MCF 10A (cell line): ENCODE measurements at places on chromosomes 13 and 19. TPM values are rescaled to one million over a fixed set of nuclear protein-coding genes. Genes with fewer than 3 reads are reported as not detected.

GRCh38 chr19:46898731-46899130 lies 37.9 kb downstream of the ARHGAP35 start:
- H3K36me3 ChIP-seq = peaks cover 7% of the 10 kb centered on the region
- peak overlapping the region; percentile 4 for H3K27ac ChIP-seq
- peak overlapping the region; percentile 3 for H3K4me3 ChIP-seq
- H3K4me1 ChIP-seq = peaks cover 48% of the 10 kb centered on the region

GRCh38 chr13:50244355-50244712 lies 229.1 kb downstream of the KCNRG start:
- H3K4me1 ChIP-seq = peaks cover 18% of the 10 kb centered on the region
- no peaks in the 10 kb centered on the region for H3K36me3 ChIP-seq
- H3K4me3 ChIP-seq = no peak overlapping the region
- DNase-seq = no peak
- H3K27me3 ChIP-seq = no peaks in the 10 kb centered on the region

- H3K36me3 ChIP-seq = no peaks in the 10 kb centered on the region
- H3K27ac ChIP-seq = peak overlapping the region; percentile 35
- peaks cover 27% of the 10 kb centered on the region for H3K4me1 ChIP-seq
- no peaks in the 10 kb centered on the region for H3K27me3 ChIP-seq
- peak; percentile 90 for DNase-seq
Observed at GRCh38 chr13:27130979-27131623, 40.5 kb downstream of the USP12 start.

DNA sequence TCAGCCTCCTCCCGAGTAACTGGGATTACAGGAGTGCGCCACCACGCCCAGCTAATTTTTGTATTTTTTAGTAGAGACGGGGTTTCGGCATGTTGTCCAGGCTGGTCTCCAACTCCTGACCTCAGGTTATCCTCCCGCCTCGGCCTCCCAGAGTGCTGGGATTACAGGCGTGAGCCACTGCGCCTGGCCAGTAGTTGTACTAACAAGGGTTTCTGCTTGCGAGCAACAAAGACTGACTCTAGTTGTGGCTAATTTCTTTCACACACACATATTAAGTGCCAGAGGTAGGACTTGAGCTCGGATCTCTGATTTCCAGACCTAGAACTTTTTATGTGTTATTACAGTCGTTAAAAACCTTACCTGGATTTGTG lies 635 bp upstream of the PCCA start:
- no peak for DNase-seq
- H3K27me3 ChIP-seq = no peaks in the 10 kb centered on the region
- H3K27ac ChIP-seq = no peak overlapping the region
- H3K36me3 ChIP-seq = peaks cover 12% of the 10 kb centered on the region
- peak overlapping the region; percentile 84 for H3K4me3 ChIP-seq

DNA sequence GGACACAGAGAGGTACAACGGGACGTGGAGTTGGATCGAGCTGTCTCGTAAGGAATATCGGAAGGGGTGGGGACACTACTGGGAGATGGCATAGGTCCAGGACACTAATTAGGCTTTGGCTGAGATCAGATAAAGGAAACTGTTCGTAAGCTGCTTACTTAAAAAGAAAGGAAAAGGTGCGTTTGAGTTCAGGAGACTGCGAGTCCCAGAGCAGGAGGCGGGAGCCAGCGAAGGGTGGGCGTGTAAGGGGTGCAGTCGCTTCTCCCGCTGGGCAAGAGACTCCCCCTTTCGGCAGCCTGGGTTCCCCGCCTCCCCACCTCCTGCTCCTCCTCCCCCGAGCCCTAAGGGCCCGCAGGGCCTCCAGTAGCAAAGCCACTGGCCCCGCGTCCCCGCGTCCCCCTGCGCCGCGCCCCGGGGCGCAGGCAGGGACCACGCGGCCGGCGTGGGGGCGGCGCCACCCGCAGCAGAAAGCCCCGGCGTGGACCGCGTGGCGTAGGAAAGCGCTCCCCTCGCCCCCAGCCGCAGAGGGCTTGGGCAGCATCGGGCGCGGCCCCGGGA lies 547 bp downstream of the ABCC4 start:
- peak; percentile 38 for DNase-seq
- peaks cover 10% of the 10 kb centered on the region for H3K4me1 ChIP-seq
- peak overlapping the region; percentile 75 for H3K4me3 ChIP-seq
- H3K36me3 ChIP-seq = no peaks in the 10 kb centered on the region
- H3K27ac ChIP-seq = peak overlapping the region; percentile 41
- H3K27me3 ChIP-seq = no peaks in the 10 kb centered on the region

- no peak overlapping the region for H3K4me3 ChIP-seq
- no peaks in the 10 kb centered on the region for H3K4me1 ChIP-seq
- H3K27me3 ChIP-seq = no peaks in the 10 kb centered on the region
- DNase-seq = no peak
- no peak overlapping the region for H3K27ac ChIP-seq
Observed at GRCh38 chr19:38046254-38047048, 139.4 kb downstream of the SIPA1L3 start.

DNA sequence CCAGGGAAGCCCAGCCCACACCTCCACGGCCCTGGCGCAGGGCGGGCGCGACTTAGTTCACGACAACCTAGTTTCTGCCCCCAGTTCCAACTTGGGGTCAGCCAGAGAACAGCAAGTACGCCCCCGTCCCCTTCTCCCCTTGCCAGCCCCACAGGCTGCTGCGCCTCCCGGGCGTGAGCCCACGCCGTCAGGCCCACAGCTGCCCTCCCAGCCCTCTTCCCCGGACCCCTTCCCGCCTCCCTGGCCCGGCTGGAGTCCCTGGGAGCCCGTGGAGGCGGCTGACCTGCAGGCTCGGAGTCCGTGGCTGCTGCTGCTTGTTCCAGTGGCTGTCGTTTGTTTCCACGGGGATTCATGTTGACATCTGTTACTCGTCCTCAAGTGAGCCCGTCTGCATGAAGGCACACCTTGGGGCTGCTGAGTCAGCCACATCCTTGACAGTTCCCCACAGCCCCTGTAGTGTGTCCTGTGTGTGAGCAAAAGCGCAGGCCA lies 86.0 kb downstream of the ATP11A start:
- no peaks in the 10 kb centered on the region for H3K27me3 ChIP-seq
- no peaks in the 10 kb centered on the region for H3K36me3 ChIP-seq
- no peak overlapping the region for H3K4me3 ChIP-seq
- no peaks in the 10 kb centered on the region for H3K4me1 ChIP-seq
- no peak overlapping the region for H3K27ac ChIP-seq

DNA sequence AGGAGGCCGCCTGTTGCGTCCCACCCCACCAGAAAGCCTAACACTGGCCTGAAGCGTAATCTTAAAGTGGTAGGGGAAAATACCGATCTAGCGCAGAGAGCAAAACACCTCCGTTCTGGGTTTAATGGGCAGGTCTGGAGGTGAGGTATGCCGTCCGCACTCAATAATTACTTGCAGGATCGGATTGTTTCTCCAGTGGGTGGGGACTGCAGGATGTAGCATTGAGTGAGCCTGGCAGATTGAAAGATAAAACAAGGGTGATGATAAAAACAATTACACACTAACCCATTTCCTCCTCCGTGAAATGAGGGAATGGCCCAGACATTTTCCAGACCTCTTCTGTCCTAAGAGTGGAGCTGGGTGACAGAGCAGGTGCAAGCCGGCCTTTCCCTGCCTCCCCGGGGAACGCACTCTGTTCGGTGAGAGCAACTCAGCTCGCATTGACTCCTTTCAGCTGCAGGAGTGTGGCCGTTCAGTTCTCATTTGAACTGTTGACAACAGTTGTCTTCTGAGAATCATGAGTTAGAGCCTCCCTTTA lies 110.2 kb upstream of the DOCK9 start:
- no peak for DNase-seq
- H3K27me3 ChIP-seq = no peaks in the 10 kb centered on the region
- peak overlapping the region; percentile 98 for H3K4me3 ChIP-seq
- H3K27ac ChIP-seq = peak overlapping the region; percentile 85

- no peak overlapping the region for H3K27ac ChIP-seq
- H3K36me3 ChIP-seq = peaks cover 50% of the 10 kb centered on the region
- no peaks in the 10 kb centered on the region for H3K27me3 ChIP-seq
Observed at GRCh38 chr13:98821372-98822224, 69.1 kb upstream of the SLC15A1 start.

DNA sequence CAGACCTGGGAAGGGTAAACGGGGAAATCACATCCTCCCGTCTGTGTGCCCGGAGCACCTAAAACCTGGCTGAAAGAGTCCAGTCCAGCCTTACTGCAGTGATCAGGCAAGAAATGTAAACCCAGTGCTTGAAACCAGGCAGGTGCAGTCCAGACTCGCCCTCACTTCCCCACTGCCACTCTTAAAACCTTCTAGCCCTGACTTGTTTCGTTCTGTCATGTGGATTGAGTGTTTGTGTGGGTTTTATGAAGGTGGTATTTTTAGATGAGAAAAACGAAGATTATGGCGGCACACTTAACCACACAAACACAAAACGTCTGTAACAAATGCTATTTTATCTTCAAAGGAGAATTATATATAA lies 839 bp upstream of the CKAP2 start:
- no peaks in the 10 kb centered on the region for H3K27me3 ChIP-seq
- H3K4me1 ChIP-seq = peaks cover 12% of the 10 kb centered on the region
- peak overlapping the region; percentile 87 for H3K4me3 ChIP-seq
- H3K36me3 ChIP-seq = peaks cover 10% of the 10 kb centered on the region

DNA sequence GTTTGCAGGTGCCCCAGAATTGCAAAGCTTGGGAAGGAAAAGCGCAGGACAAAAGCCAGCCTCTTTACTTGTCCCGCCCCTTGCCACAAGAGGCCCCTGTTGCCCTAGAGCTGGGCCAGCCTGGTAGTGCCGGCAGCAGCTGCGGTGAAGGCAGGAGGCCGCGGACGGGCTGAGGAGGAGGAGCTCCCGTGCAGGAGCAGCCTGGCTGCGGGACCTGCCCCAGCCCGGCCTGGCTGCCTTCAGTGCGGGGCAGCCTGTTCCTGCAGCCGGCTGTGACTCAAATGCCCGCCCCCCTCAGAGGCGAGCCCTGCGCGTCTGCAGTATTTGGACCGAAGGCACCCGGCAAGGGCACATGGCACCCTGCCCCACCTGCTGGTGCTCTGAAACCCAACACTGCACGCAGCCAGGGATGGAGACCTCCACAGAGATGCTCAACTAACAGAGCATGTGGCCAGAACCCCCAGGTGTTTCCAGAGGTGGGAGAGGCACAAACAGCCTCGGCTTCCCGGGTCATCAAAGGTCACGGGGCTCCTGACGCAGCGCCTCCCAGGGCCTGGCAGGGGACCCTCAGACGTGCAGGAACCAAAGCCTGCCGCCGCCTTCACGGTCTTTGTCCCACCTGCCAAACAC lies 29.7 kb downstream of the NAXD start:
- H3K4me3 ChIP-seq = no peak overlapping the region
- no peak for DNase-seq
- no peaks in the 10 kb centered on the region for H3K27me3 ChIP-seq
- no peak overlapping the region for H3K27ac ChIP-seq

DNA sequence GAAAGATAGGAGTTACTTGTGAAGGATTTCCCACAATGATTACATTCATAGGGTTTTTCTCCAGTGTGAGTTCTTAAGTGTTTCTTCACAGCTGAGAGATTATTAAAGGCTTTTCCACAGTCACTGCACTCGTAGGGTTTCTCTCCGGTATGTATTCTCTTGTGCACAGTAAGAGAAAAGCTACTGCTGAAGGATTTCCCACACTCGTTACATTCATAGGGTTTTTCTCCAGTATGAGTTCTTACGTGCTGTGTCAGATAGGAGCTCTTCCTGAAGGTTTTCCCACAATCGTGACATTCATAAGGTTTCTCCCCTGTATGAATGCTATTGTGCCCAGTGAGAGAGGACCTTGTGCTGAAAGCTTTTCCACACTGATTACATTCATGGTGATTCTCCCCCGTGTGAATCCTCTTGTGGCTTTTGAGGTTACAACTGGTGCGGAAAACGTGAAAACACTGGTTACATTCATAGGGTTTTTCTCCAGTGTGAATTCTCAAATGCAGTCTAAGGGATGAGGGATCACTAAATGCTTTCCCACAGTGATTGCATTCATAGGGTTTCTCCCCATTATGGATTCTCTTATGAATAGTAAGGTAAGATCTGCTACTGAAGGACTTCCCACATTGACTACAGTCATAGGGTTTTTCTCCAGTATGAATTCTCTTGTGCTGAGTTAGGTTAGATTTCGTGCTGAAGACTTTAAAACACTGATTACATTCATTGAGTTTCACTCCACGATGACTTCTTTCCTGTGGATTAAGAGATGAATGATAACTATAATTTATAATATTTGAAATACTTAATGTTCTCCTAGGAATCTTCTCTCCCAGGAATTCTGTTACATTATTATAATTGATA lies 20.6 kb downstream of the ZNF558 start:
- H3K4me1 ChIP-seq = no peaks in the 10 kb centered on the region
- peaks cover 79% of the 10 kb centered on the region for H3K36me3 ChIP-seq
- DNase-seq = peak; percentile 7

DNA sequence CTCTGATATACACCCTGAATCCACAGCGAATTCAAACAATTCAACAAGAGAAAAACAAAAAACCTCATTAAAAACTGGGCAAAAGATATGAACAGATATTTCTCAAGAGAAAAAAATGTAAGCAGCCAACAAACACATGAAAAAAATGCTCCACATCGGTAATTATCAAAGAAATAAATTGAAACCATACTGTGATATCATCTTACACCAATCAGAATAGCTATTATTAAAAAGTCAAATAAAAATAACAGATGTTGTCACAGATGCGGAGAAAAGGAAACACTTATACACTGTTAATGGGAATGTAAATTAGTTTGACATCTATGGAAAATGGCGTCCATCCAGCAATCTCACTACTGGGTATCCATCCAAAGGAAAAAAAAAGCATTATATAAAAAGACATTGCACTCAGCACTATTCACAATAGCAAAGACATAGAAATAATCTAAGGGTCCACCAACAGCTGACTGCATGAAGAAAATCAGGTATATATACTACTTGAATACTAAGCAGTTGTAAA lies 1495.0 kb upstream of the PCDH20 start:
- H3K27ac ChIP-seq = no peak overlapping the region
- no peaks in the 10 kb centered on the region for H3K27me3 ChIP-seq
- no peak for DNase-seq
- no peak overlapping the region for H3K4me3 ChIP-seq
- no peaks in the 10 kb centered on the region for H3K4me1 ChIP-seq
- H3K36me3 ChIP-seq = no peaks in the 10 kb centered on the region

- DNase-seq = no peak
- H3K4me1 ChIP-seq = no peaks in the 10 kb centered on the region
- no peak overlapping the region for H3K4me3 ChIP-seq
Observed at GRCh38 chr19:10817291-10818038, 18.5 kb downstream of the TMED1 start.

GRCh38 chr19:9456018-9456689 lies 20.8 kb upstream of the ZNF266 start:
- DNase-seq = no peak
- no peaks in the 10 kb centered on the region for H3K27me3 ChIP-seq
- H3K4me3 ChIP-seq = peak overlapping the region; percentile 69
- no peaks in the 10 kb centered on the region for H3K36me3 ChIP-seq

- H3K4me1 ChIP-seq = peaks cover 3% of the 10 kb centered on the region
- DNase-seq = no peak
- H3K27me3 ChIP-seq = no peaks in the 10 kb centered on the region
- H3K4me3 ChIP-seq = no peak overlapping the region
- H3K36me3 ChIP-seq = no peaks in the 10 kb centered on the region
Observed at GRCh38 chr19:55432241-55432959, 10.7 kb downstream of the SHISA7 start.

The CELF5 gene
- 0.17 and 0.30 TPM in 2 replicates for total RNA-seq

The LGALS14 gene
- total RNA-seq = not detected in 2 replicates

The SLAIN1 gene
- not detected in 2 replicates for total RNA-seq

The PSG6 gene
- not detected in 2 replicates for total RNA-seq

The DPF1 gene
- 1.0 and 1.2 TPM in 2 replicates for total RNA-seq
